ENCODE measurements at places on chromosomes 3 and 15.

- DNase-seq, result no peak
Measured at GRCh38 chr15:72998681-72999466, 53.4 kb upstream of the NEO1 start.

DNA sequence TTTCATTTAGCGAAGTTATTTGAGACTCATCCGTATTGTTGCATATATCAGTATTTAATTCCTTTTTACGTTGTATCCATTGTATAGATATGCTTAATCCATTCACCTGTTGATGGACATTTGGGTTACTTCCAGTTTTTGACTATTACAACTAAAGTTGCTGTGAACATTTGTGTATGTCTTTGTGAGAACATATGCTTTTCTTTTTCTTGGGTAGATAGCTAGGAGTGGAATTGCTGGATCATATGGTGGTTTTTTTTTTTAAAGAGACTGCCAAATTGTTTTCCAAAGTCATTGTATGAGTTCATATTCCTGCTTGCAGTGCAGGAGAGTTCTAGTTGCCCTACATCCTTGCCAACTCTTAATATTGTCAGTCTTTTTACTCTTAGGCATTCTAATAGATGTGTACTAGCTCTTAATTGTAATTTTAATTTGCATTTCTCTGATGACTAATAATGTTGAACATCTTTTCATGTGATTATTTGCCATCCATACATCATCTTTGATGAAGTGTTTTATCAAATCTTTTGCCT lies 37.3 kb downstream of the NR2C2 start:
- DNase-seq, result no peak

DNA sequence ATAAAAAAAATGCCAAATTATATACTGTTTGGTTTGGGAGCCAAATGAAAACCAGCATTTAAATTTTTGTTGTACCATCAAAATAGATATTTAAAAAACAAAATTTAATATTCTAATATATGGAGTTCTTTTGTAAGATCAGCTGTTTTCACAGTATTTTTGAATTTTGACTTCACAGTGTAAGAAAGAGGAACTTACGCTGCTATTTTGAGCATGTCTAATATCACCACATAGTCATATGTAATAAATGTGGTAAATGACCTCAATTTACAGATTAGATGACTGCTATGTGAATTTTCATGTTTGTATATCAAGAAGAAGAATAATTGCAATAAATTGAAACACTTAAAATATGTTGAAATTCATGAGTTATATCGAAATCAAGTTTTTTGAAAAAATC lies 189.6 kb downstream of the ARRDC4 start:
- no peak for DNase-seq

- DNase-seq, result no peak
Measured at GRCh38 chr15:49085696-49086459, 39.6 kb upstream of the SECISBP2L start.

GRCh38 chr3:168024537-168024941 lies 71.2 kb downstream of the GOLIM4 start:
- no peak for DNase-seq

GRCh38 chr3:150829408-150829807 lies 66.4 kb upstream of the SIAH2 start:
- DNase-seq, result no peak

DNA sequence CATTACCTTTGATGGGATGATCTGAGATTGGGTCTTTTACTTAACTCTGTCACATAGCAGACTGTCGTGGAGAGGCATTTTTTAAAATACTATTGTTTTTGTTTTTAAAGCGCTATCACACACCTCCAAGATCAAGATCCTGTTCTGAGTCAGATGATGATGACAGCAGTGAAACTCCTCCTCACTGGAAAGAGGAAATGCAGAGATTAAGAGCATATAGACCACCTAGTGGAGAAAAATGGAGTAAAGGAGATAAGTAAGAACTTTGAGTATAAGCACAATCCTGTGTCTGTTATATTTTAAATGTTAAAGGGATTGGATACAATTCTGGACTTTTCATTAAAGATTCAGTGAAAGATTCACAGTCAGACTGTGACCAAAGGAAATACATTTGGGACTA lies 18.4 kb upstream of the ZBTB47 start:
- no peak for DNase-seq

DNA sequence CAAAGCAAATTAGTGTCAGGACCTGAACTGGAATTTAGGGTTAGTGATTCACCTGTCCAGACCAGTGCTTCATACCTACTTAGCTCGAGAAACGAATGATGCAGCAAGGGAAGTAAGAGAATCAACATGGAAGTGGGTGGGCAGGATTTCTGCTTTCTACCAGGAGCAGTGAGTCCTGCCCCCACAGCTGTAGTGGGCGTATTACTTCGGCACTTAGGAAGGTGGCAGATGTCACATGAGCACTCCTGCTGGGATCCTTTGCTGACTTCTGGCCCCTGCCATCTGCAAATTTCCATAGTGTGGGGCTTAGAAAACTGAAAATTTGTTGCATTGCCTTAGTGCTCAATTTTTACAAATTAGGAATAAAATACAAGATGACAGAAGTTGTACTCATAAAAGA lies 31.2 kb downstream of the RYR3 start:
- no peak for DNase-seq

- DNase-seq, result no peak
Measured at GRCh38 chr15:45168286-45168685, 19.5 kb downstream of the SHF start.

GRCh38 chr15:50135031-50135551 lies 16.1 kb upstream of the ATP8B4 start:
- DNase-seq, result peak; percentile 8

GRCh38 chr3:120450600-120451271 lies at the start of gene FSTL1:
Gene FSTL1 (minus strand): TSS chr3:120450992. CDS start chr3:120450746, 246 bp downstream.
- DNase-seq, result no peak

GRCh38 chr3:119222391-119222790 lies 18.3 kb downstream of the B4GALT4 start:
- DNase-seq, result no peak

All from activated CD4-positive, alpha-beta T cell treated with anti-CD3 and anti-CD28 coated beads for 4 hours (primary cell).